ENCODE measurements at places on chromosomes 7 and 10.
A peak's percentile ranks its signal among the peaks of the same experiment; 100 is the strongest.

DNA sequence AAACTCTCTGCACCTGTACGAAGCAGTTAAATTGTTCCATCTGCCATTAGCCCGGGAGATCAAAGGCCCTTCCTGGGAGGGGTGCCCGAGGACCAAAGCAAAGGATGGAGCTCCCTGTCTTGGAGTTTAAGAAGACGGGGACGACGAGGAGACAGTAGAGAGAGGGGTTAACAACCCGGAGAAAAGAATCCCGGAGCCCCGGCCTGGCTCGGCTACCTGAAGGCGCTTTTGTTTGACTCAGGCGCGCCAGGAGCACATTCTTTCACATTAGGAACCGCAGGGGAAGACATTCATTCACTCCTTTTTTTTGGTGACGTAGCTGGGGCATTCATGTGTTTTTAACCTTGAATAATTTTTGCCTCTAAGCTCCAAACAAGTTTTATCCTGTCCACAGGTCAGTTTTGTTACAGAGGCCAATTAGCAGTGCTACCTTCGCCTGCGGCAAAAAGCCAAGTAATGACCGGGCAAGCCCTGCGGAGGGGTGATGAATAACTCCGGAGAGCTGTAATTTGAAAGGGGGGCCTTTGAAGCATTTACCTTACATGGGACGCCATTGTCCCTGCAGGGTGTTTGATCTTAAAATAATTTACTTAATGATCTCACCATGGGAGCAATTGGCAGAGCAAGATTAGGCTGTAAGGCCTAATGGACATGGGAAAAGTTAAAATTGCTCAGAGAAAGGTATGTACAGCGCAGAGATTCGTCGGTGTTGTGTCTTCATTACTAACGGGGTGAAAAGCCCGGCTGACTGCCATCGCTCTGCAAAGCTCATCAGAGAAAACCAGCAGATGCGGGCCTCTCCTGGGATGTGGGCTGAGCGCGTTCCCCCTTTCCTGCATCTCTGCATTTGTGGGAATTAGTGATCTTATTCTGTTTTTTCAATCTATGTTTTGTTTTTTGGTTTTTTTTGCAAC is 258.0 kb upstream of the SP4 start:
- DNase-seq = no peak

GRCh38 chr7:93945083-93945482 is 23.5 kb downstream of the GNG11 start:
- no peak for DNase-seq

GRCh38 chr7:47552621-47553020 is 29.3 kb downstream of the TNS3 start:
- DNase-seq = no peak

DNA sequence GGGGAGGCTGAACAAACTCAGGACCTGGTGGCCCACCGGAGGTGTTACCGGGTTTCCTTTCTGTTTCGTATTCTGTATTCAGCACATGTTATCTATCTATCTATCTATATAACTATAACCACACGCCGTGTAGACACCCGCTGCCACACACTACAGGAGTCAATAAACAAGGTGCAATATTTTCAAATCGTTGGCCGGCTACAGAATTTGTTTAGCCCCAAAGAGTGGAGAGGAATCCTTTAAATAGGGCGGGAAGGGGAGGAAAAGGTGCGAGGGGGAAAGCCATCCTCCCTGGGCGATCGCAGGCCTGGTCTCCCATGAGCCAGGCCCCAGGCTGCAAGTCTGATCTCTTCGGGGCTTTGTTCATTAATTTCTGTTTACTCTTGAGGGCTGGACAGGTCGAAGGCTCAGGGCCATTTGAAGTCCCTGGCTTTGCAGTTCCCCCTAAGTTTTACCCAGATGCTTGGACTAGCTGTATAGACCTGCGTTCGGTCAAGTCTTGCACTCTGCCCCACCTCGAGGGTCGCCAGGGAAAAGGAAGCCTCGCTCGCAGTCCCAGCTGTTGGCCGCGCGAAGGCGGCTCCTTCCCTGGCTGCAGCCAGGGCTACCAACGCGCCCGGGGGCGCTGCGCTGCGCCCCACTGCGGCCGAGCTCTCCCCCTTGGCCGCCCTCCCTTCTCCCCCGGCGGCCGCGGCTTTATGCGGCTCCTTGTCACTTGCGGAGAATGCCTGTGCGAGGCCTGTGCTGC is 3.8 kb downstream of the NKX2-3 start:
- DNase-seq = no peak

- no peak for DNase-seq
Measured at GRCh38 chr7:53656881-53657280, 621.4 kb downstream of the POM121L12 start.

DNA sequence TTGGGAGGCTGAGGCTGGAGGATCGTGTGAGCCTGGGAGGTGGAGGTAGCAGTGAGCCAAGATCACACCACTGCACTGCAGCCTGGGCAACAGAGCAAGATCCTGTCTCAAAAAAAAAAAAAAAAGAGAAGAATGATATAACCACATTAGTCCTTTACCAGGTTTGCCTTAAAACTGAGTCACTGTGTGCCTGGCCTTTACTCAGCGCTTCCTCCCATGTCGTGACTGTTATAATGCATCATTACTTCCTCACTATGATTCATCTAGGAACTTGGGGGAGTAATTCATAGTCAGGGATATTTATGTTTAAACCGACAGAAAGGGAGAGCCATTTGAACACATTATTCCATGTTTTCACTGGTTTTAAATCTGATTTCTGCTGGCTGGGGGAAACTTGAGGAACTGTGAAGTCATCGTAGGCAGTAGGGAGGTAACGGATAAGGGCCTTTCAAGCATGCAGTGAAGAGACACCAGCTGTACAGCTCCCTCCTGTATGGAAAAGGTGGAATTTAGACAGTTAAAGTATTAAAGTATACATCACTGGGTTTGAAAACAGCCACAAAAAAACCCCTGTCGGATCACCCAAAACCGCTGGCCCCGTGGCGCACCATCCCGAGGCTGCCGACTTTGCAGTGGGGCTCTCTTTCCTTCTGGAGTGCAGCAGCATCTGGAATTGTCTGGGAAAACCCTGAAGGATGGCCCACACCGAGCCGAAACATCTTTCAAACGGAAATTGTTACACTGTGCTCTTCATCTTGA is 119.8 kb downstream of the NKX6-2 start:
- DNase-seq = peak; percentile 7

DNA sequence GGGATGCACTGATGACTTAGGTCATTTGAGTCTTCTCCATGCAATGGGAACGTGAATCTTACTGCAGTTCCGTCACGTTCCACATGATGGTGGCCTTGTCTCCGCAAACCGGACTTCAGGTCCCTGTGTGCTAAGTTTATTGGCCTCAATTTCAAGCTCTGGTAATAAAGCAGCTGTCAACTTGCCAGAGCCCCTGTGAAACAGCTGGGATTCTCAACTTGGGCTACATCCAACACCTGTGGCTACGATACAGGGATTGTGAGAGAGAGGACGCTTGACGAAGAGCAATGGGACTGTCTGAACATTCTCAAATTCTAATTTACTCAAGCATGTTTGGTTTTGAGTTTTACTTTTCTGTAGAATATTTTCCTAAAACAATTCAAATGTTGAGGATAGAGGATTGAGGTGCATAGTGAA is 174.2 kb downstream of the PTN start:
- DNase-seq = peak; percentile 18

DNA sequence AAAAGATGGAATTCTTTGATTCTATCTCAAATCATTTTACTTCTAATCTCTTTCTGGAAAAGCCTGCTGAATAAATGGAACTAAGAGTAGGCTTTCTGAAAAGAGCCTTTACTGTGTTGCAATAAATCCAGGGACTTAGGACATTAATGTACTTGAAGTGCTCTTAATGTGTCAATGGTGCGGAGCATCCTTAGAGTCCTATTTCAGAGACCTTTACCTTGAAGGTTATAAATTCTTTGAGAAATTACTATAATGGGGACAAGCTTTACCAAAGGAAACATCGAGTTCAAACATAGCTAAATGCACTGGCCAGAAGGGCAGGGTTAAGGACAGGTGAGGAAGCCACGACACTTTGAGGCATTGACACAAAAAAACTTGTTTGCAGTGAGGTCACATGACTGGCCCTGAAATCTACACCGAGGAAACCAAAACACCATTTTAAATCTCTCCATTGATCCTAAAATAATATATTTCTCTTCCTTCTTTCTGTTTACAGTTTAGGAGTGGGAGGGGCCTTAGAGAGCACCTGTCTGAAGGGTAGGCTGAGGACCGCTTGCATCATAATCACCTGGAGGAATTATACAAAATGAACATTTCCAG is 48.1 kb upstream of the EXOC6 start:
- DNase-seq = no peak

GRCh38 chr10:129725482-129725881 is 238.6 kb downstream of the EBF3 start:
- no peak for DNase-seq

GRCh38 chr7:155464948-155465739 is 7.2 kb downstream of the EN2 start:
- no peak for DNase-seq

- no peak for DNase-seq
Measured at GRCh38 chr10:99844433-99844955, 62.1 kb downstream of the ABCC2 start.

DNA sequence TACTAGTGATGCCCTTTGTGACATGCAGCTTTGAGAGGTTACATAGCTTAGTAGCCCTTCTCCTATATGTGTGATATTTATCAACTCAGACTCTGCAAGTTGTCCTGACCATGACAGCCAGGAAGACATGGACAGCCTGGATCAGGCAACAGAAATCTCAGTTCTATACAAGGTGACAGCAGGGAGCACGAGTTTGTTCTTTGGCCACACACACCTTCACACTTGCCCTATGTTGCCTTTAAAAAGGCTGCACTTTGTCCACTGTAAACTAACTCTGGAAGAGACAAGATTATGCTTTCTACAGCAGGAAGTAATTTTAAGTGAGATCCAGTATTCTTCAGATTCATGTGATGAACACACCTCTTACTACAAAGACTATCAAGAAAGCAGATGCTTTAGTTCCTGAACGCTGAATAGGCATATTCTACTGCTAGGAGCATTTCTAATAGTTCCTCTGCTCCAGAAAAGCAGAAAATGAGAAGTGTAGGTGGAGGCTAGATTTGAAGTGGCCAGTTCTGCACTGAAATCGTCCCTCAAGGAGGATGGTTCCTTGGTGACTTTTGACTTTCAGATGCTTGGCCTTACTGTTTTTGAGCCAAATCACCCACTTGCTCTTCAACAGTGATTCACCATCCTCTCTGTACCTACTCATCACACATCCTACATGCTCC is 239.2 kb downstream of the COBL start:
- DNase-seq = no peak

DNA sequence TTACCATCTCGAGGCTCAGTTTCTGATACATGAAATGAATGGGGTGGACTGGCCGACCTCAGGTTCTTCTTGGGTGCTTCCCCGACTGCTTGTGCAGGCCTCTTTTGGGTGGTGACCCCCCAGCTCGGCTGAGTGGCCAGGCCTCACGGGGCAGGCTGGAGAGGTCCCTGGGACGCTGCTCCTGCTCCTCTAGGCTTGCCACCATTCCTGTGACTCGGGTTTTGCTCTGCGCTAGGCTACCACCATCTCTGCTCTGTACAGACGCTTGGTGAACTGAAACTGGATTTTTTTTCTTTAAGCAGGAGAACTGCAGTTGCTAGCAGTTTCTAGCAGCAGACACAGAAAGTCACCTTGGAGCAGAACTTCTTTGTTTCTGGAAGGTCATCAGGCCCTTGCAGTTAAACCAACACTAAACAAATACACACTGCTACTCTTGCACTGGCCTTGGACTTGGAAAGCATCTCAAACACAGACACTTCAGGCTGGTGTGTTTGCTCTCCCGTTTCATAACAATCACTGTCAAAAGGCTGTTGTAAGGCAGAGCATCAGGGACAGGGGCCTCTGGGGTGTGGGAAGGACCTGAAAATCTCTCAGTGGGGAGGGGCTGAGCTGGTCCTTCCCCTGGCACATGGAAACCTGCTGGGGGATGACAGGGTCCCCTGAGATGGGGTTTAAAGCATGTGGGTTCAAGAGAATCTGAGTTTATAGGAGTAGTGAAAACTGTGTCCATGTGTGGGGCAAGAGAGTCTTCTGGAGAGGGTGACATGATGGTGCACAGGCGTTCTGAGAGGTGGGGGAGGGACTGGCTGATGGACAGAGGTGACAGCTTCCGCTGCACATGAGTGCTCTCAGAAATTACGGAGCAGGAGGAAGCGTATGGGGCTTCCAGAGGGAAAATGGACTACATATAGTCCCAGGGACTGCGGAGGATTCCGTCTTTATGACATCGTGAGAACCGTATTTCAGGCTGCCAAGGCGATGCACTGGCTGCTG is 35.0 kb upstream of the GIMAP8 start:
- DNase-seq = no peak

GRCh38 chr7:4709187-4709586 is 27.1 kb downstream of the FOXK1 start:
- DNase-seq = no peak

DNA sequence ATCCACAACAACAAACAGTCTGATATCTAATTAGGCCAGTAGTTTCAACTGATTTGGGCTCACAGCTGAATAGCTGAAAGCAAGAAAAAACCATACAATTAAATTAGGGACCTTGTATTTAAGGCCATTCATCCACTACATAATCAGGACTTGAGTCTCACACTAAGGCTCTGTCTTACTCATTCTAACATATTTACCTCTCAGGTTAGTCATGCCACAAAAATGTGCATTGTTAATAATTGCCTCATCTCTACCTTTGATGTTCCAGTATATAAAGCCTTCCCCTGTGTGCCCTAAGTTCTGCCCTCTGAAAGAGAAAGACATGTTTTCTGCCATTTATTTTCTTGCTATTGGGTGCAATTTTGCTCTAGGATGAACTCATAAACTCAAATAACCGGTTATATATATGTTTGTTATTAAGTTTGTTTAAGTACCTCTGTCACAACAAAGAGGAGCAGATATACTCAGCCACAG is 5.3 kb upstream of the C1GALT1 start:
- DNase-seq = no peak

DNA sequence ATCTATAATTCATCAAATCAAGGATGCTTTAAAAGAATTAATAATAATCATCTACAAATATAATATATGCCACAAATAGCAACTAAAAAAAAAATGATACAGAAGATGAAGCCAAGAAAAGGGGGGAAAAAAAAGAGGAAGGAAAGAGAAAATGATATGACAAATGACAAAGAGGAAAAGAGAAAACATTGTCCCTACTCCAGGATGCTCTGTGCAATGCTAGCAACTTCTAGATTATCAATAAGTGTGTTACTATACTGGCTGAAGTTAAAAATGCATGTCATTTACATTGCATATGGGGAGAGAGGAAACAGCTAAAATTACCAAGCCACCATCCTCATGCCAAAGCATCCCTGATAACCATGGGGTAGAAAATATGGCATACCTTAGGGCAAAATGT is 104.2 kb downstream of the SFMBT2 start:
- no peak for DNase-seq

GRCh38 chr7:35854311-35854710 is 53.5 kb downstream of the SEPTIN7 start:
- no peak for DNase-seq

DNA sequence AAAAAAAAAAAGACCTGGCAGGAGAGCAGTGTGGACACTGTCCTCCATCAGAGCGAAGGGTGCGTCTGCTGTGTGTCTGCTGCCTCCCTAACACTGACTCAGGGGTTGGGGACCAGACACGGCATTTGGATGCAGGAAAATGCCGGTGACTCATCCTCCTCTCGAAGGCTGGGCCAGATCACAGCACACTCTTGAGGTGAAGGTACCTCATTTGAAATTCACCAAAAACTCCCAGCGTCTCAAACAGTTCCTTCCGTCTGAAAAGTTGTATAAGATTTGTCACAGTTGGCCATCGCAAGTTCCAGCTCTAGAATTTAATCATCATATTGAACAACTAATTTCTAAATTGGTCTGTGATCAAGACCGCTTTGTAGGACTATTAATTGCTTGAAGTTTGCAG is 118.1 kb upstream of the LYZL2 start:
- DNase-seq = no peak

- DNase-seq = no peak
Measured at GRCh38 chr7:51619880-51620279, 303.3 kb upstream of the COBL start.
